ENCODE measurements at places on chromosomes 7 and 10.
A peak's percentile ranks its signal among the peaks of the same experiment; 100 is the strongest.

GRCh38 chr10:61016007-61016406 lies 72.0 kb upstream of the RHOBTB1 start:
- no peak for DNase-seq

DNA sequence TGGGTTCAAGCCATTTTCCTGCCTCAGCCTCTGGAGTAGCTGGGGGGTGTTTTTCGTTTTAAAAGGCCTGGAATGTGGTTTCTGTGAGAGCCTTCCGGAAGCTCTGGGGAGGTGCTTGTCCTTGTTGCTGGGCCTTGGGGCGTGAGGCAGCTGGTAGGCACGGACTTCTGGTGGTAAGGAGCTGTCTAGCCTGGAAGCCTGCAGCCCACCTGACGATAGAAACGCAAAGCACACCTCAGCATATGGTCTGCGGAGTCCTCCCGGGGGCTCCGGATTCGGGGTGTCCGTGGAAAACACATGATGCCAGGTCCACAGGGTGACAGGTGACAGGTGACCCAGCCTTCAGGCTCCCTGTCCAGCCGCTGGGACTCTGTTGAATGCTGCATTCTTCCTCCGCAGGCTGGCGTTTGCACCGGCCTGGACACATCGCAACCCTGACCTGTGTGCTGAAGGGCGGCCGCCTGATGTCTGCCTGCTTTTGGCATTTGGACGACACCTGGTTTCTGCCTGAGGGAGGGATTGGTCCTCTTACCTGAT lies 37.3 kb downstream of the INPP5A start:
- no peak for DNase-seq

DNA sequence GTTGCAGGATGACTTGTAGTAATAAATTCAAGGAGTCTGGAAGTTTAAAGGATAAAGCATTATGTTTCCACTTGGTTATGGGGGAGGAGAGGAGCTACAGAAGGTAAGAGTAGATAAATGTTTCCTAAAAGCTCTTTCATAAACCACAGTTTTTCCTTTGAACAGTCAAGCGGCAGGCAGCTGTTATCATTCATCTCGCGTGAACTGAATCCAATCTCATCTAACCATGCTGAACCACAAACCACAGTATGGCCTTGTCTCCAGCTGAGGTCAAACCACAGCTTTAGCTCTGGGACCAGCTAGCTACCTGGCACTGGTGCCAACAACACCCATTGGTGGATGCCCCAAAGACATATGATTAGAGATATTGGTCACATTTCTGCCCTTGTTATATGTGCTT lies 63.3 kb downstream of the NOC3L start:
- DNase-seq, result no peak

GRCh38 chr10:124389613-124390361 lies 28.9 kb downstream of the OAT start:
- no peak for DNase-seq

GRCh38 chr10:96225119-96225518 lies 46.2 kb downstream of the BLNK start:
- no peak for DNase-seq

DNA sequence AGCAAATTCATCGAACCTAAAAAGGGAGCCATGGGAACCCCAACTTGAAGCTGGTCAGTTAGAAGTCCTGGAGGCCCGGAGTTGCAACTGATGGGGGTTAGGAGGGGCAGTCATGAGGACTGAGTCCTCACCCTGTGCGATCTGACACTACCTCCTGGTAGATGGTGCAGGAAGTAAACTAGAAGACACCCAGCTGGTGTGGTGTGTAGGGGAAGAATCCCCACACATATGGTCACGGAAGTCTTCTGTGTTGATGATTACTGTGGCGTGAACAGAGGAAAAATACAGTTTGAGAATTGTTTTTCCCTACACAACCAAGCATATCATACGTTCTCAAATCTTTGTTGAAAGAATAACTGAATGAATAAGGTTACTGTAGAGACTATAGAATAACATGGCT lies 164.6 kb upstream of the KCTD7 start:
- DNase-seq, result no peak

DNA sequence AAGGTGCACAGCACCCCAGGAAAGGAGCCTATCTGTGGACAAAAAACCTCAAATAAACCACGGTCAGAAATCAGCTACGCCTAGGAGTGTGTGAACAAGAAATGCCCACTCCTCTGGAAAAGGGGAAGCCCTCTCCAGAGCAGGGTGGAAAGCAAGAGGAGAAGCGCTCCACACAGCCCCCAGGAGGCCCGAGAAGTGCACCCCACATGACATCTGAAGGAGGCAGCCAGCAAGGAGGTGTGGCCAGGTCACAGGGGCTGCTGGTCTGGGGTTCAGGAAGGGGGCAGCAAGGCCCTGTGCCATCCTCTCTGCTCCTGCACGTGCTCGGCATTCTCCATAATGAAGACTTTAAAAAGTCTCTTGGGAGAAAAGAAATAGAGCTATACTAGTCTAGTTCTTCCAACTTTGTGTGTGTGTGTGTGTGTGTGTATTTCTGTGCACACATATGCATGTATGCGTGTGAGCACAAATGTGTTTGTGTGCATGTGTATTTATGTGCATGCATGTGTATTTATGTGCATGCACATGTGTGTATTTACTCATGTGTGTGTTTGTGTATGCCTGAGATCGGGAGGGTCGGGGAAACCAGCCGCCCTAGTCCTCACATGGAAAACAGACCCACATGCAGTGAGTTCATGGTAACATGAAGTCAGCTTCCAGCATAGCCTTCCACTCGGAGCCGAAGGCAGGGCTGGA lies 76.5 kb downstream of the TNS3 start:
- DNase-seq, result no peak

DNA sequence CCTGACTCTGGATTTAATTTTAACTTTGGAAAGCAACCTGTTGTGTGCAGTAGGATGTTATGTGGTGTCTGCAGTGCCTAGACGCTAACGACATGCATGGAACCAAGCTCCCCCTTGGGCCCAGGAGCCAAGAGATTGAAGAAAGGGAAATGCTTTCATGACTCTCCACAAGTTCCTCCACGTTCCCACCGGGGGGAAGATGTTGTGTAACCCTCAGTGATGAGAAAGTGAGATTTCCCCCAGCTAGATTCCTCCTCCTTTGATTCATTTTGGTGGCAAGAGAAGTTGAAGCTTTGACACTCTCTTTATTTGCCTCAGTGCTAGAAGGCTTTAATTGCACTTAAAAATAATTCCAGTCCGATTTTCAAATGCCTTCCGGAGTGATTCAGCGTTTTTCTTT lies 157.9 kb upstream of the INSYN2A start:
- no peak for DNase-seq

- DNase-seq, result no peak
These were observed 139.6 kb downstream of the CDH23 start for GRCh38 chr10:71536332-71536731.

DNA sequence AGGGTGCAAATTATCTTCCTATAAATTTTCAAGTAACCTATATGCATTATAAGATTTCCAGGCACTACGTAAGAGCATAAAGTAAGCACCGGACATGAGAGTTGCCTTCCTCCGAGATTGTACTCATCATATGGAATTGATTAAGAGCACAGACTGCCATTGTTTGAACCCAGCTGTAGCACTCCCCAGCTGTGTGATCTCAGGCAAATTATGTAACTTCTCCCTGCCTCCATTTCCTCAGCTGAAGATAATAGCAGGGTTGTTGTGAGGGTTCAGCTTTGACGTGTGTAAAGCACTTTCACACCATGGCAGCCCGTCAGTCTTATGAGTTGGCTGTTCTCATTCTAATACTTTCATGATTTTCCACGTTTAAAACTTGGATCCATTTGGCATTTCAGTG lies 122.6 kb downstream of the ITIH5 start:
- no peak for DNase-seq

DNA sequence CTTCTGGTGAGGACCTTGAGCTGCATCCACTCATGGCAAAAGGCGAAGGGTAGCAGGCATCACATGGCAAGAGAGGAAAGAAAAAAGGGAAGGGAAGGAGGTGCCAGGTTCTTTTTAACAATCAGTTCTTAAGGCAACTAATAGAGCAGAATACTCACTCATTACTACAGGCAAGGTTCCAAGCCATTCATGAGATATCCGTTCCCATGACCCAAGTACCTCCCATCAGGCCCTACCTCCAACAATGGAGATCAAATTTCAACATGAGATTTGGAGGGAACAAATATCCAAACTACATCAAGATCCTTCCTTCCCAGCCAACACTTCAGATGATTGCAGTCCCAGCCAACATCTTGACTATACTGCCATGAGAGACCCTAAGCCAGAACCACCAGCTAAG lies 38.9 kb upstream of the YAE1 start:
- no peak for DNase-seq

- DNase-seq, result no peak
These were observed 339.3 kb downstream of the SORCS3 start for GRCh38 chr10:104980368-104980767.

- DNase-seq, result peak; percentile 10
These were observed 13.1 kb upstream of the HABP2 start for GRCh38 chr10:113539789-113540188.

DNA sequence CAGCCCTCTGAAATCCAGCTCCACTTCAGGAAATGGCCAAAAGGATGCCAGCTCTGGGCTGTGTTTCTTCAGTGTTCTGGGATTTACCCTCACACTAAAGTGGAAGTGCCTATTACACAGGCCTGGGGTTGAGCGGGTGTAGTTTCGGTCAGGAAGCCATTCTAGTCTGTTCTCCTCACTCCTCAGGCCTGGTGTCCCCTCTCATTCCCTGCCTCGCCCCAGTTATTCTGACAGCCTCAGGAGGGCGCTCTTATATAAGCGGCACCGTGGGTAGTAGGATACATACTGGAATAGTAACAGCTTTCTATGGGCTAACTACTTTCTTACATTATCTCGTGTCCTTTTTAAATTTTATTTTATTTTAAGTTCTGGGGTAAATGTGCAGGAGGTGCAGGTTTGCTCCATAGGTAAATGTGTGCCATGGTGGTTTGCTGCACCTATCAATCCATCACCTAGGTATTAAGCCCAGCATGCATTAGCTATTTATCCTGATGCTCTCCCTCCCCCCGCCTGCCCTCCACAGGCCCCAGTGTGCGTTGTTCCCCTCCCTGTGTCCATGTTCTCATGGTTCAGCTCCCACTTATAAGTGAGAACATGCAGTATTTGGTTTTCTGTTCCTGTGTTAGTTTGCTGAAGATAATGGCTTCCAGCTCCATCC lies 12.2 kb upstream of the LGI1 start:
- DNase-seq, result no peak

DNA sequence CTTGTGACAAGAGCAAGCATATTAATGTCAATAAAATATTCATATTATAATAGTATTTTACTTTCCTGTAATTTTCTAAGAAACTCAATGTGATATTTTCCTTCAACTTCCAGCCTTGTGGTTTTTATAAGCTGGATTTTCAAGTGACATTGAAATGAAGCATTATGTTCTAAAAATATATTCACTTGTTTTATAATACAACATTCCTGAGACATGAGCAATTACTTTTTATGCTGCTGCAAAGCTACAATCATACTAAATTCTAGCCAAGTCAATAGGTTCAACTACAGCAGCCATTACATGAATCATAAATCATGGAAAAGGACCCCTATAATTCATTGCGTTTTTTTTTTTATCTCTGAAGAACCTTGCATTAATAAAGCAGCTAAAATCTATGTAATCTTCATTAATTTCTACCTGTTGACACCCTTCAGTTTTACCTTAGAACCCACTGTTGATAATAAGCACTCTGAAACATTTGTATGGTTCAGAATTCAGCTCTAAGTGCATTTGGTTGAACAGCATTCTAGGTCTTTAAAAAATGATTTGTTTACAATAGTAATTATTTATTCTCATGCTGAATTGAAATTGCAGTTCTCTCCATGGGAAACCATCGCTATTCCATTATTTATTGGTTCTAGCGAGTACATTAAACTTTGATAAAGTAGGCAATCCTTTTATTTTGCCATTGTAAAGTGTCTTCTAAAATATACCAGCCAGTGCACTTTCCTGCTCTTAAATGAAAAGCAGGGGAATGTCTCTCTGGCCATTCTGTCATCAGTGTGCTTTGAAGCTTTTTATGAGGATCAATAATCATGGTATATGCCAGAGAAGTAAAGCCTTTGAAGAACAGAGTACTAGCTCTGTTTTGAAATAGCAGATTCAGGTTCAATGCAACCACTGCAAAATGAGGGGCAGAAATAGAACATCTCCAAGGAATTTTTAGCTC lies 132.6 kb downstream of the GNAT3 start:
- no peak for DNase-seq

GRCh38 chr10:45404087-45404769 lies 30.2 kb downstream of the ALOX5 start:
- no peak for DNase-seq

DNA sequence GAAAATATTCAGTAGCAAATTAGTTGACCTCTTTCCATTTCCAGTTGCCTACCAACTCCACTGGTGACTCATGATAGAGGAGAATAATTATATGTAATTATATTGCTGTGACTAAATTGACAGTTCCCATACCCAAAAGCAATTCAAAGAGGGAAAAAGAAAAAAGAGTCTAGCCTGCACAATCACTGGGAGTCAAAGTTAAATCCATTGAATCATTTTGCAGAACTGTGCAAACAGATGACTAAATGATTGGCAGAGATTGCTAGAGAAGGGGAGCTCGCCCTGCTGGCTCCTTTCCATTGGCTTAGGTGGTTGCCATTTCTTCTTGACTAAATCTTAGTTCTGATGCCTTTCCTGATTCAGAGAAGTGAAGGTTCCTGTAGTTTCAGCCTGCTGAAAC lies 1228.6 kb upstream of the SORCS1 start:
- no peak for DNase-seq

DNA sequence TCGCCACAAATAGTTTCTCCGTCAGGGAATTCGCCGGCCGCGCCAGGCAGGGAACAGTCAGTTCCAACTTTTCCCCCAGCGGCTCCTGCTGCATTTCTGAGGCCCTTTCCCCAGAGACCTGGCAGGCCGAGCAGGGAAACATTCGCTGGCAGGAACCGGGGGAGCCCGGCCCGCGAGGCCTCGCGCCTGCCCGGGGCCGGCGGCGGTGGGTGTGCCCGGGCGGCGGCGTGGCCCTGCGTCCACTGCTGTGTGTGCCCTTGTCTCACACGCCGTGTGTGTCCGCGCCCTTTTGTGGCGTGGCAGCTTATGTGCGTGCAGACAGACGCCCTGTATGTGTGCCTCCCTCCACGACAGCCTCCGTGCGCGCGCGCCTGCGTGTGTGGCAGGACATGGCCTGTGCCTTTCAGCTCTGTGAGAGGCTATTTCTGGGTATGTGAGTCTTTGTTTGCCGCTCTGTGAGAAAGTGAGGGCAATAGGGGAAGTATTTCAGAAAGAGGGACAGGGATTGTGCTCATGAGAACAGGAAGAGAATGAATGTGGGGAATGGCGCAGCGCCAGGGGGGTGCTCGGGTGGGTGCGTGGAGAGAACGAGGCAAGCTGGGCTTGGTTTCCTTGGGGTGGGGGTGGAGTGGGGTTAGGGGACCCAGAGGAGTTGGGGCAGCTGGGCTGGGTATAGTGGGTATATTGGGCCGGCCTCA lies 689 bp upstream of the SMARCD3 start:
- peak; percentile 48 for DNase-seq

- no peak for DNase-seq
These were observed 6.5 kb downstream of the RGS10 start for GRCh38 chr10:119535837-119536507.

DNA sequence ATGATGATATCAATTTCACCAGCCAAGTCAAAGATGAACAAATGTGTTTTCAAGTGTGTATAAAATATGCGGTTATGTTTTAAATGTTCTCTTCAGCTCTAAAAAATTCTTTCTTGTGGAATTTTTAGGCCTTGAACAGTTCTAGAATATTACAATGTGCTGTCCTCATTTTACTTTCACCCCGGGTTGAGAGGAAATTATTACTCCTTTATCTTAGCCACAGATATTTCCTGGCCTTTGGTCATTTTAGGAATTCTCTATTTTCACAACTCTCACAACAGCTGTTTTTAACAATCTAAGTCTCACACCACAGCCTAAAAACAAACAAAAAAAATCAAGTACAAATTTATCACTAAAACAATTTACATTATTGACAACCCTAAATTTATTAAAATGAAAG lies 112.2 kb upstream of the HGF start:
- DNase-seq, result no peak
